ENCODE measurements at places on chromosomes 3 and 15.

- DNase-seq = no peak
Measured at GRCh38 chr3:33441225-33441976, 1.2 kb upstream of the UBP1 start.

GRCh38 chr3:85474241-85474640, 515.5 kb downstream of the CADM2 start:
- DNase-seq = no peak

GRCh38 chr3:141096164-141096563, 45.0 kb downstream of the SPSB4 start:
- DNase-seq = no peak

DNA sequence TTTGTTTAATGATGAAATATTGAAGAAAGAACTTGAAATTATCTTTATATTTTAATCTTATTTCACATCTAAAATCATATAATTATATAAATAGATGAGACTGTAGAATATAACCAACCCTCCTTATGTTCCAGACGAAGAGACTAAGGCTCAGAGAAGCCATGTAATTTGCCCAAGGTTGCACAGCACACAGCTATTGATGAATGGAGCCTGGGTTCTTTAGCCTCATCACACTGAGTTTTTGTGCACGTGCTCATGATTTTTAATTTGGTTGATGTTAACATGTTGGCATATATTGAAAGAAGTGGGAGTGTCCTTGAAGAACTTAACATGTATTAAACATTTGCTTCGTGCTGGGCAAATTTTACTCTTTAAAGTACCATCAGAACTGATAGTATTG, 151.6 kb downstream of the FNDC3B start:
- no peak for DNase-seq

GRCh38 chr15:100761290-100761935, 118.2 kb upstream of the ALDH1A3 start:
- DNase-seq = no peak

GRCh38 chr3:194906229-194906629, 220.5 kb downstream of the FAM43A start:
- no peak for DNase-seq

DNA sequence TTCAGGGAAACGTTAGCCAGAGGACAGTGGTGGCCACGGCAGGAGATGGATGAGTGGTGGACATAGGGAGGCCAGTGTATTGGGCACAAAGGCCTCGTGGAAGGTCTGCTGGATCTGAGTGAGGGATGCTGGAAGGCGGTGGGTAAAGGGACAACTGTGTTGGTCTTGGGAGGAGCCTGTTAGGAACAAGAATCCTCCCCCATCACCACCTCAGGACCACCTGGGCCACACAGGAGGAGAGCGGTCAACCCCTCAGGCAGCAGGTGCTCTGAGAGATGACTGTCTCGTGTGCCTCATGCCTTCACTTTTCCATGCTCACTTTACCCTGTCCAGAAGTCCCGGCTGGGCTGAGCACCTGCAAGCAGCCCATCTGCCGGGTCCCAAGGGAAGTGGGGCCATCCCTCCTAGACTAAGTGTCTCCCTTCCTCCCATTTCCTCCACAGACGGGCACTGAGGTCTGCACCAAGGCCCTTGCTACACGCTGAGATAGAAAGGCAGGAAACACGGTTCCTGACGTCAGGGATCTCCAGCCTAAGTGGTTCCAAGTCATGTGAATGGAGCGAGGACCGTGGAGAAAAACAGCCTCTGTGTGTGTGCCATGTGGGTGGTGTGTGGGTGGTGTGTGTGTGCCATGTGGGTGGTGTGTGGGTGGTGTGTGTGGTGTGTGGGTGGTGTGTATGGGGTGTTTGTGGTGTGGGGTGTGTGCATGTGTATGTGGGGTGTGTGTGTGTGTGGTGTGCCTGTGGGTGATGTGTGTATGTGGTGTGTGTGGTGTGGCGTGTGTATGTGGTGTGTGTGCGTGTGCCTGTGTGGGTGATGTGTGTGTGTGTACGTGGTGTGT, 47.8 kb upstream of the CTSH start:
- DNase-seq = no peak

- DNase-seq = no peak
Measured at GRCh38 chr3:104879919-104880318, 486.8 kb upstream of the ALCAM start.

- DNase-seq = no peak
Measured at GRCh38 chr3:31485196-31485595, 47.5 kb upstream of the STT3B start.

DNA sequence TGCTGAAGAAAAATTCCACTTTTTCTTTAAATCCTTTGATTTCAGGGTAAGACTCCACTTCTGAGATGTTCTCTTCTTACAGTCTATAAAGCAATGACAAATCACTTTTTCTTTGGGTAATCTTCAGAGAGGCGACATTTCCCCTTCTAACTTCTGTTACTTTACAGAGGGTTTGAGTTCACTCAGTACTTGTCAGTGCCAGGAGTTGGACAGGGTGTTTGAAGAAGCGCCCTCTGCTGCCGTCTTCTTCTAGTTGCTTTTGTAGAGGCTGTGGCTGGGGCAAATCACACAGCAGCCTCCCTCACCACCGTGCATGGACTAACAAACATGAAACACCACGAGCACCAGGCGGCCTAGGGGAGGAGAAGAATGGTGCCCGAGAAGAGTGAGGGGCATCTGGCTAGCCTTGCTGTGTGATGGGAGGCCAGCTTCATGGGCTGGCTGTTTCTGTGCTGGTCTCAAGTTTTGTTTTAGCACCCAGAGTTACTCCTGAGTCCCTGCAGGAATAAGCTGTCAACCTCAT, at the start of gene CD80:
Gene CD80 (minus strand): TSS at position 174 of the 523 bp plus-strand sequence. CDS start 1,886 bp downstream, outside the sequence.
- DNase-seq = no peak

- no peak for DNase-seq
Measured at GRCh38 chr3:56942523-56942922, 117.9 kb upstream of the SPATA12 start.

- DNase-seq = no peak
Measured at GRCh38 chr3:43128464-43128863, 22.6 kb upstream of the POMGNT2 start.

DNA sequence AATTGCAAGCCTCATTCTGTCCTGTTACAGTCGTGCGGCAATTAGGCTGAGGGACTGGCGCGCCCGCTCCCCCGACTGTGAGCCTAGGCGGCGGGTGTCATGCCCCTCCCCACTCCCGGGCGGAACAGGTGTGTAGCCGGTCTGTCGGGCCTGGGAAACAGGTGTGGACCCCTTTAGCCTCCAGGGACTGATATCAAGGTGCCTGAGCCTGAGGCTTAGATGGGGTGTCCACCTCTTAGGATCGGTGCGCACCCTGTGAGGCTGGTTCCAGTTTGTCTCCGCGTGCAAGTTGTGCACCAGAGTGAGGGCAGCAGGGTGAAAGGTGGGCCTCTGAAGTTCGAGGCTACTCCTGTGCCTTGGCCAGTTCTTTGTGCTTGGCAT, 686 bp downstream of the VPS8 start:
- DNase-seq = no peak

- no peak for DNase-seq
Measured at GRCh38 chr3:184465883-184466412, 86.1 kb downstream of the CHRD start.

GRCh38 chr3:32406486-32407408, 15.1 kb downstream of the CMTM7 start:
- no peak for DNase-seq
